ENCODE measurements at places on chromosomes 6 and 20.

GRCh38 chr6:37576336-37576737, 76.6 kb upstream of the CCDC167 start:
- no peak for DNase-seq

GRCh38 chr6:135866445-135867123, 15.1 kb downstream of the PDE7B start:
- no peak for DNase-seq

DNA sequence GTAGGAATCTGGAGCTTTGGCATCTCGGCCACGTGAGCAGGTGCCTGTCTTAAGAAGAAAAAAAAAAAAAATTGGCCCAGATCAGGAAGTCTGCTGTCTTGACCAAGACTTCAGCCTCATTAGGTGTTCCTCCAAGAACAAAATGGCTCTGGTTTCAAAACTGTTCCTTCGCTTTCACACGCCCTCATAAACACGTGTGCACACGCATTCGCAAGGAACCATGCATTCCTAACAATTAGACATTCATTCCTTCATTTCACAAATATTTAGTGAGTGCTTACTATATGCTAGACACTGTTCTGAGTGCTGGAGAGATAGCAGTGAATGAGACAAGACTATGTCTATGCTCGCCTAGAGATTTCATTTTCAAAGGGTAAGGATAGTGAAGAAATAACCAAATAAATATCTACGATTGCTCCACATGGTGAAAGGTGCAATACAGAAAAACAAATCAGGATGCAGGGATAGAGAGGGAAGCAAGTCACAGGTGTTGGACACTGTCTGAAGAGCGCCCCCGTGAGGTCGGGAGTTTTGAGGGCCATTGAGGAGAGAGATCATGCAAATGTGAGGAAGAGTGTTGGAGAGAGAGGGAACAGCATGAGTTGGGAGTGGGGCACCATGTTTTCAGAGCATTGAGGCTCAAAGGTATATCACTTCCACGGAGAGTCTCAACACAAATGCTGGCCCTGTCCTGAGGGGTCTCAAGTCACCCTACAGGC, 53.3 kb downstream of the CCDC170 start:
- DNase-seq = no peak

DNA sequence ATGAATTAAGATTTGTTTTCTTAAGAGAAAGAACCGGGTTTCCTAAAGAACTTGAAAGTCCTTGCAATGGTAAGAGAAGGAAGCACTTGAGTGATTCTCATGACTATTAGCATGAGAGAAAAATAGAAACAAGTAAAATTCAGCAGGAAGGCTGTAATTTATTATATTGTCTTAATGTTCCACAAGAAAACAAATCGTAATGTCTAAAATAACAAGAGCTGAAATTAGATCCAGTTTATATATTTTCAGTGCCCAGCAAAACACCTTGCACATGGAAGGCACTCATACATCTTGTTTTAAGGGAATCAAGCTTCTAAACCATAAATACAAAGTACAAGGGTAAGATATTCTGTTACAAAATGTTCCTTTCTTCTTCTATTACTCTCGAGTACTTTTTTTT, 229.4 kb upstream of the PLN start:
- DNase-seq = no peak

DNA sequence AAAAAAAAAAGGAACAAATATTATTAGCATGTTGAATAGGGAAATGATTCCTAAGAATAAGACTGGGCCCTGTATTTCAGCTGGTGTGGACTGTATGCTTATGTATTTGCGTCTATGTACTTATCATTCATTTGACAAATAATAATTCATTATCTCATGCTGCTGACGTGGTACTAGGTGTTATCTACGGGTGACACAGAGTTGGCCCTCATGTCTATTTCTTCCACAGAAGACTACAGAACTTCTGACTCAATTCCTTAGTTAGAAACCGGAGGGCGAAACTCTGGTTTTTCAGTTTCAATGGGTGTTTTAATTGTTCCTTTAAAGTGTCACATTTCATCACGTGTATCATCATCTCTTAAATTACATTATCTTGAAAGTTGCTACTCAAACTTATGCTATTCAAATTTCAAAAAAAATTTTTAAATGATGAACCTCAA, 305.9 kb downstream of the CLIC5 start:
- DNase-seq = peak; percentile 64

DNA sequence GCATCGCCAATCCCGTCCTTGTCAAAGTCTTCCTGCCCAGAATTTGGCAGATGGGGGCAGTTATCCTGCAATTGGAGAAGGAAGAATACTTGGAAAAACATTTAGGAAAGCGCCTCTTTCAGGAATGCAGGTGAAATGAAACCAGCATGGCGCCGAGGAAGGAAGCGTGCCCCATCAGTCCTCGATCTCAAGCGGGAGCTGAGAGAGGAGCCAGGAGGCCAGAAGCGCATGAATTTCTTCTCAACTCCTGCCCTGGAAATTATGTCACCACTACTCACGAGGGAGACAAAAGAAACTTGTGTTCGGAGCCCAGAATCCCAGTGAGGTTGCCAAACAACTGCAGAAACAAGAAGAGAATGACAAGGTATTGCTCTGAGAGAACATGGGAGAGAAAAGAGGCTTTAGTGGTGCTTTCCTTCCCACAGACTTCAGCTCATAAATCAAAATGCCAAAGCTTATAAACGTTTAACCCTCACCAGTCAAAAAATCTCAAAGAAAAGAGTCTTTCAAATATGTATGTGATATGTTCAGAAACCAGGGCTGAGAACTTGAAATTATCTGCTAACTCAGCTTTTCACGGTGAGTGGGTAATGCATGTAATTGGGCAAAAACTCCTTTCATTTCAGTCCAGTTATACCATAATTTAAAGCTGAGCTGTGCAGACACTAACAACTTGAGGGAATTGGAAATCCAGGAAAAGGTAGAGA, 23.9 kb downstream of the THBS2 start:
- no peak for DNase-seq

DNA sequence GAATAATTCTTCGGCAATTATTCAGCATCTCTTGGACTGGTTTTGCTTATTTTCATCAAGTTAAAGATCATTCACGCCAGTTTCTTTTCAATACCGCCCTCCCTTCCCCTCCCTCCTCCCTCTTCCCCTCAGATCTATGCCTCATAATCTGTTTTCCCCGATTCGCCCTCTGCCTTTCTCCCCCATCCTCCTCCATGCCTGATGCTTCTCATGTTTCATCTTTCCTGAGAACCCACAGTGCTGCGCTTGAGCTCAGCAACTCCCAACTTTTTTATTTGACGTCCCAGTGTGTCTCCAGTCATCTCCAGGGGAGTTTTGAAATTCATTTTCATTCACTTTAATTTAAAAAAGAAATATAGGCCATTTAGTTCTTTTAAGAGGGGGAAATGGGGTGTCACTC, 142.7 kb downstream of the PTPRT start:
- DNase-seq = no peak

DNA sequence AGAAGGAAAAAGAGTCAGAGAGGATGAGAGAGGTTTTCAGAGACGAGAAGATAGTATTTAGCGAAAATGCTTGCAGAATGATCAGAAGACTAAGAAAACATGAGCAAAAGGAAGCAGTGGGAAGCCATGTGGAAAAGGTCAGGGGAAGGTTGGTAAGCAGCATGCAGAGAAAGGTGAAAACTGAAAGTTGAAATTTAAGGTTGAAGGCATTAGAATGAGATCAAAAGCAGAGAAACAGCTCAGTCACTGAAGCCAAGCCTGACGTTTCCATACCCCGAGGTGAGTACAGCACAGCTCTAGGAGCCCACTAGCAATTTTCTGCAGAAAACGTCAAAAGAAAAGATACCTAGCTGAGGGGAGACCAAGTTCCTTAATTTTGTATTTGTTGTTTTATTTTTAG, 19.1 kb upstream of the TFB1M start:
- DNase-seq = peak; percentile 58

DNA sequence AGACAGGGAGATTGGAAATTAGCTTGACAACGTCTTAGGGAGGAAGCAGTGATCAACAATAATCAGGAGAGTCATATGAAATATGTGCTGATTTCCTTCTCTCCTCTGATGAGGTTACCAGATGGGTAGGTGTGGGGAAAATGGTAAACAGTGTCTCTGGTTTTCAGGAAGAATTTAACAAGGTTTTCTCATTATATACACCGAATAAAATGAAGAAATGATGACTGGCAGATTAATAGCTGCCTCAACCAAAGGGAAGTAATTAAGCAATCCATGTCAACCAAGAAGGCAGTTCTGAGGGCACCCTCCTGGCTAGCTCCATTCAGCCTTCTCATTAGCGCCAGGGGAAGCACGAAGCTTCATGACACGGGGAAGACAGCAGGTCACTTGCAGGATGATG, 12.7 kb upstream of the RAMACL start:
- no peak for DNase-seq

GRCh38 chr20:34531608-34532265, 15.5 kb downstream of the DYNLRB1 start:
- DNase-seq = no peak

GRCh38 chr6:144559865-144560593, 274.9 kb downstream of the UTRN start:
- DNase-seq = no peak

GRCh38 chr6:85389151-85389797, 60.6 kb upstream of the NT5E start:
- DNase-seq = no peak
